ENCODE measurements at places on chromosomes 2 and 18.

GRCh38 chr2:240259201-240259923, 118.9 kb upstream of the OTOS start:
- DNase-seq = no peak

GRCh38 chr2:20796374-20796791, 26.5 kb downstream of the LDAH start:
- peak; percentile 7 for DNase-seq

DNA sequence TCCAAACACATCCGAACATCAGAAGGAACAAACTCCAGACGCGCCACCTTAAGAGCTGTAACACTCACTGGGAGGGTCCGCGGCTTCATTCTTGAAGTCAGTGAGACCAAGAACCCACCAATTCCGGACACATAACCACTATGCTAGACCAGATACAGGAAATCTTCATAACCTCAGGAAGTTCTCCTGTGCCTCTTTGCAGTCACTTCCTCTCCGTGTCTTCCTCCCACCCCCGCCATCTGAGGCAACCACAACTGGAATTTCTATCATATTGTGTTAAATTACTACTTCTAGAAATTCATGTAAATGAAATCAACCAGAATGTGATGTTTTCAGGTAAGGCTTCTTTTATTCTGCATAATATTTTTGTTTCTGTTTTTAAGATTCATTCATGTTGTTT, 631.0 kb upstream of the NXPH2 start:
- DNase-seq = no peak

DNA sequence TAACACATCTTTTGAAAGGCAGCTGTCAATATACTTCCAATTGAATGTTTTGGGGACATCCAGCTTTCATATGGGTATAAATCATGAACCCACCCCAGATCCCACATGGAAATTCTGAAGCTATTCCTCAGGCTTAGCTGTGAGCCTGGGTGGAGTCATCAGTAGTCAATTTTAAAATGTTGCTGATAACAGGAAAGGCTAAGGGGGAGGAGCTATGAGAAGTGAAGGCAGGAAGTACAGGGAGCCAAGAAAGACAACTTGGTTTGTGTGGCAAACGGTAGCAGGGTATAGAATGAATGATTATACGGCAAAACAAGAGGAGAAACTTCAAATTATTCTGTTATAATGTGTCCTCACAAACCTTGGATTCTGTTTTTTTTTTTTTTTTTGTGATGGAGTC, 108.6 kb downstream of the QPCT start:
- DNase-seq = no peak

- no peak for DNase-seq
Observed at GRCh38 chr2:15169326-15170069, 391.6 kb downstream of the NBAS start.

DNA sequence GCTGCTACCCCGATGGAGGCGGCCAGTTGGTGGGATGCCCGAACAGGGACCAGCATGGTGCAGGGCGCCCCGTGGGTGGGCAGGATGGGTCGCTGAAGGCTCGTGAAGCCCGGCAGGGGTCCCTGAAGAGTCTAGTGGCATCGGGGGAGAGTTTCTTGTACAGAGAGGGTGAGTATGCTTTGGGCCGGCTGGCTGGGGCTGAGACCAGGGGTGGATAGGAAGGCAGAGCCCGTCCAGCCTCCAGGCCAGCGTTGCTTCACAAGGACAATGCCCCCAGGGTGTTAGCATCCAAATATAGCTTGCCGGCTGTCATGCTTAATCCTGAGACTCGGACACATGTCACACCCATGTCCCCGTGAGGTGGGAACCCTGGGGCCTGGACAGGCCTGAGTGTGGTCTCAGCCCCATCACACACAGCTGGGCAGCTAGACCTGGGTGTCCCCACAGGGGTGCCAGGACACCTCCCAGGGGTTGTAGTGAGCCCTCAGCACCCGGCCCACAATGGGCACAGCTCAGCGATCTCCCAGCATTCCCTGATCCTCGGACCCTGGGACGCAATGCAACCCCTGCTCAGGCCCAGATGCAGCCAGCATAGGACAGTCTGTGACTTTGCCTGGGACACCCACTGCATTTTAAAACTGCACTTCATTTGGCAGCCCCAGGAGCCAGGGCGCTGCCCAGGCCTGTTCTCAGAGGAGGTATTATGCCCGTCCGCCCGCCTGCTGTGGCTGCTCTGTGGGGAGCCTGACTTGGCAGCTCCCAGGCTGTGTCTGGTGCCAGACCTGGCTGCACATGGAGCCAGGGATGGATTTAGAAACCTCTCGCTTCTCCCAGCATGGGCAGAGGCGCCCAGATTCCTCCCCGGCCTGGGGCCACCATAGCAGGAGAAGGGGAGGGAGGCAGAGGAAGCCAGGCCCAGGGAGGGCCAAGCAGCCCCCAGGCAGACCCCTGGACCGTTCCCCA, 36.4 kb downstream of the RAMP1 start:
- no peak for DNase-seq

- no peak for DNase-seq
Observed at GRCh38 chr2:38113981-38114708, 38.2 kb upstream of the CYP1B1 start.

DNA sequence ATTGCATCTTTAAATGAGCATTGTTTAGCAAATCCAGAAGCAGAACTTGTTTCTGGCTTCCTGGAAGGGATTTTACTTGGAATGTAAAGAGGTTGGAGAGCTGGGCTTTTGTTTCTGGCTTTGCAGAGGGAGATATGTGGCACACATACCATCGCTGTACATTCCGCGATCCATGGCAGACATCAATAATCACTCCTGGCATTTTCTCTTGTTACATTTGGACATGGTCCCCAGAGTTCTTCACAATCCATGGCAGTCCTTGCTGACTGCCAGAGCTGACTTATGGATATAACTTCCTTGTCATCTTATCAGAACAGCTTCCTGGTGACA, 445.6 kb upstream of the SPRED2 start:
- DNase-seq = no peak

DNA sequence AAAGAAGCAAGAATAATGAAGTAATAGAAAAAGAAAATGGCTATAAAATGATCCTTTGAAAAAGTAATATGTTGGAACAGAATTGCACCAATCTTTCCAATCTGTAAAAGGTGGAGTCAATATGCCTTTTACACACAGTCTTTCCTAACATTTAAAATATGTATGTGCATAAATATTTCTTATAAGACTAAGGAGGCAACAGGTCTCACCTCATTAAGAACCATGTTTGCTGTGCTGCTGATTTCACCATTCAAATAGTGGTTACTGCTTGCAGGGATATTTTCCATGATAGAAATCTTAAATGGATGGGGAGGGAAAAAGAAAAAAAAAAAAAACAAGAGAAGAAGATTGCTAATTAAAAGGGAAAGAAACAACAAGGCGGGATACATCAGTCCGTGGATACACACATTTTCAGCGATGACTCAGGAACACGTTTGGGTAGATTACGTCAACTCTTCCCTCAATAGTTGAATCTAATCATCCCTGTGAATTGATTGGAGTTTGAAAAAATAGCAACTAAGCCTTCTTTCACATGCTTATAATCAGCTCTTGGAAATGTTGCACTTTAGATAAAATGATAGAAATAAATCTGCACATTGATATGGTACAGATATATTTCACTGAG, 2133.9 kb upstream of the CELF4 start:
- DNase-seq = no peak

Data from GM12865 (cell line).